ENCODE measurements at places on chromosomes 5 and 9. TPM values are rescaled to one million over a fixed set of nuclear protein-coding genes. Genes with fewer than 3 reads are reported as not detected.
A peak's percentile ranks its signal among the peaks of the same experiment; 100 is the strongest.

- DNase-seq: no peak
Observed at GRCh38 chr5:67206461-67206860, 9.9 kb upstream of the CD180 start.

GRCh38 chr5:41790038-41790776 is 80.0 kb downstream of the OXCT1 start:
- no peak for DNase-seq

DNA sequence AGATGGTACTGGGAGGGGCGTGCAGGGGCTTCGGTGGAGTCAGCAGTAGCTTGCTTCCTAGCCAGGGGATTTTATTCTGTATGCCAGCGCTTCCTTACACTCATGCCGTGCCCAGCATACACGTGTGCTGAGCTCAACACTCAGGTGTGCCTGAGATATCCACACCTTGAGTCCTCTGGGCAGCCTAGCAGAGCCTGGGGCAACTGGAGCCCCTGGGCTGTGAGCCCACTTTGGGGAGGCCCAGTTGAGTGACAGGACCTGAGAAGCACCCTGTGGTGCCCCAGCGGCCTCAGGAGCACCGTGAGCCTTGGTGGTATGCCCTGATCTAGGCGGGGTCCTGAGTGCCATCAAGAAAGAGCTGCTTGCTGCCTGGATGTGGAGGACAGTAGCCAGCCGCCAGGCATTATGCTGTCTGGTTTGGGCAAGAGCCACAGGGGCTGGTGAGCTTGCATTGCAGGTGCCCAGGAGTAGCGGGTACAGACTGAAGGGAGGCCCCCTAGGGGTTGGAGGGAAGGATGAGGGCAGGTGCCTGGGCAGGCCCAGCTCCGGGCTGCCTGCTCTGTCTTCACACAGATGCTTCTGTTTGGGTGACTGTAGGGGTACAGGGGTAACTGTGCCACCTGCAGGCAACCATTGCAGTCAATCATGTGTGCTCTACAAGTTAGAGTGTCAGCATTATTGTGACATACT is 42.9 kb downstream of the BNIP1 start:
- DNase-seq: peak; percentile 23

GRCh38 chr5:132877938-132878337 is 4.5 kb downstream of the LEAP2 start:
- DNase-seq: no peak

GRCh38 chr5:171570244-171570825 is 150.9 kb downstream of the FGF18 start:
- no peak for DNase-seq

GRCh38 chr5:127885176-127885575 is 182.0 kb downstream of the CCDC192 start:
- DNase-seq: no peak

Gene MARCOL
- total RNA-seq: not detected
